ENCODE measurements at places on chromosomes 7 and 10.

- no peak for DNase-seq
These were observed at the start of gene MYOZ1 for GRCh38 chr10:73641328-73642060. Gene MYOZ1 (minus strand): TSS chr10:73641474. CDS start chr10:73640017, 1,457 bp downstream.

GRCh38 chr7:48887500-48887899 lies 36.8 kb upstream of the CDC14C start:
- peak; percentile 18 for DNase-seq

DNA sequence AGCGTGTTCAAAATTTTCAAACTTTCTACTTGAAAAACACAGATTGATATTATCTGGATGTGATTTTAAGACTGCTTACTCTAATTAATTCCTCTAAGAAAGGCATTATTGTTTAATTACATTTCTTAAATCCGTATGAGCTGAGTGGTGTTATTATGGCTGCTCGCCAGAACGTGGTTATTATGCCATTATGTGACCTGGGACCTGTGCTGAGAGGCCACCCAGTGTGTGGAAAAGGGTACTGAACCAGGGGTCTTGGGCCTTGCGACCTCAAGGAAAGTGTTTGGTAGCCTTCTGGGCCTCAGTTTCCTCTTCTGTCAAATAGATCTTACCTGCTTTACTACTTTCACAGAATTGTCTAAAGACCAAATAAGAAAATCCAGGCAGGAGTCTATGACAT lies 15.4 kb downstream of the LGI1 start:
- DNase-seq, result no peak

DNA sequence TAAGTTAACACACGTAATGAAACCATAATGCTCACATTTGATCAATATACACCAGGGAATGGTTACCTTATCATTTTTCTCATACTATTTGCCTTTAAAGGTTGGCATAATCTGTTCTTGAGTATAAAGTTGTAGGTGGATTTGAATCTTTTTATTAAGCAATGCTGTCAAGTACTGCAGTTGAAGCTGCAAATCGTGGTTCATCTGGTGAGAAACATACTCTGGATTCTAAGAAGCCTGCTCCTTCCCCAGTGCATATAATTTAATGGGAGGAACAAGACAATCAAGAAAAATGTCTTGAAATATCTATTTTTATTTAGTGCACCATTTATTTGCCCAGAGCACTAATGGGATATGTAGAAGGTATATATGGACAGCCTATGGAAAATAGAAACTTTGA lies 68.7 kb upstream of the DLX6 start:
- no peak for DNase-seq

DNA sequence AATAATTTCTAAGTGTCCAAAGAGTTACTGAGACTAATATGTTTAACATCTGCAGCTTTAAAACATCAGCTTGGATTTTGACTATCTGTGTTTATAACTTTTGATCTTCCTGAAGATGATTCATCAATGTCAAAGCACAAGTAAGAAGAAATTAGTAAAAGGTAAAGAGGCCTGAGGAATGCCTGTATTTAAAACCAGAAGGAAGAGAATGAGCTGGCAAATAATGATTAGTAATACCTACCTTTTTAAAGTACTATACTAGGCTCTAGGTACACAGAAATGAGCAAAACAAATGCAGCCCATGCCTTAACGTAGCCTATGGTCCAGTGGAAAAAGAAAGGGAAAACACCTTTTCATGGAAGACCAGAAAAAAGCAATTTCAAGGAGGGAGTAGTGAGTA lies 158.0 kb downstream of the KCND2 start:
- DNase-seq, result no peak

DNA sequence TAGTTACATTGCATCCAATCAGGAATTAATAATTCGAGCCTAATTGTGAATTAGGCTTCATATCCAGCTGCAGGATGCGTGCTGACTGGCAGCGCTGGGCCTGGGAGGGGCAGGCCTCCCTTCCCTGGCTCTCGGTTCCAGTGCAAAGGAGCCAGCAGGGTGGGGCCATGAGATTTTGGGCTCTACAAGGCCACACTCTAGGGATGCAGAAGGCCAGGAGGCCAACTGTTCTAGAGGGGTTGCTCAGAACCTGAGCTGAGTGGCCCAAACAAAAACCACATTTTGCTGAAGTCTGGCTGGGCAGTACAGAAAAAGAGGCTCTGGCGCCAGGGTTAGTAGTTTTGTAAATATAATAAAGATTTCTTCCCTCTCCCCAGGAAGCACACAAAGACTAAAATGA lies 72.3 kb downstream of the CLEC2L start:
- no peak for DNase-seq

- peak; percentile 81 for DNase-seq
These were observed 127.8 kb upstream of the BTBD16 start for GRCh38 chr10:122143238-122143841.

GRCh38 chr10:13559124-13559700 lies 27.6 kb upstream of the PRPF18 start:
- no peak for DNase-seq

GRCh38 chr7:132573251-132573955 lies 2.9 kb downstream of the PLXNA4 start:
- no peak for DNase-seq

DNA sequence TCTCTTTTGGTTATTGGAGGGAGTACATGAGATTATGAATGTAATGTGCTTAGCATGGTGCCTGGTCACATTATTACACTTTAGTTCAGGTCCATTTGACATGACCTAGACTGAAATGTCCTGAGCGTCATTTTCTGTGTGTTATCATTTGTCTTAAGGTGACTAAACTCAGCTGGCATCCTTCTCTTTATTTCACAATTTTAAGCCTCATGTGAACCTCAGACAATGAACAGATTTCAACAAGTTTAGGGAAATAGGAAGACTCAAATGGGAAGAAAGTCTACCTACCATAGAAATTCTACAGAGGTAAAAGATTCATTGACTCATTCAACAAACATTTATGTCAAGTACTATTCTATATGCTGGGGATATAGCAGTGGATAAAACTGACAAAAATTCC lies 70.2 kb upstream of the EXOC6 start:
- no peak for DNase-seq

- no peak for DNase-seq
These were observed 2.9 kb downstream of the PITRM1 start for GRCh38 chr10:3169673-3170072.
